ENCODE measurements at places on chromosomes 5 and 9.

GRCh38 chr9:4077499-4078102 lies 222.3 kb downstream of the GLIS3 start:
- peak; percentile 3 for DNase-seq

DNA sequence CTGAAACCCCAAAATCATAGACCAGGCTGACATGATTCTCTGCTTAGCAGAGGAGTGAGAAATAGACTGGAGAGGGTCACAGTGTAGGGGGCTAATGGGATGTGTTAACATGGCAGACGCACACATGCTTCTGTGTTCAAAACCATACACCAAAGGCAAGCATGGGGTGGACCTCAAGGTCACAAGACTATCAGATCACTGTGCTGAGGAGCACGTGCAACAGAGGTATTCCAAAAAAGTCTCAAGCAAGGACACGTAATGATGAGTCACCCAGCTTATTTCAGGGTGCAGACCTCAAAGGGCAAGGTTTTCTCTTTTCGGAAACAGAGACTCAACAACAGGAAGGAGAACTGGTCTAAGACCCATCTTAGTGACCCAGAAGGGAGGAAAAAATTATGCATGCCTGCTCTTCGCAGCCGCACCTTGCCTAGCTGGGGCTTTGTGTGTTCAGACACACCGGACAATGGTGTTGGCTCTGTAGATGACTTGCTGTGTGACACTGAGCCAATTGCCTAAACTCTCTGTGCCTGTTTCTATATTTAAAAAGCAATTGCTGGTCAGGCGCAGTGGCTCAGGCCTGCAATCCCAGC lies 20.3 kb downstream of the WHRN start:
- peak; percentile 16 for DNase-seq

GRCh38 chr9:30349526-30350513 lies 2034.6 kb upstream of the ACO1 start:
- DNase-seq, result no peak

DNA sequence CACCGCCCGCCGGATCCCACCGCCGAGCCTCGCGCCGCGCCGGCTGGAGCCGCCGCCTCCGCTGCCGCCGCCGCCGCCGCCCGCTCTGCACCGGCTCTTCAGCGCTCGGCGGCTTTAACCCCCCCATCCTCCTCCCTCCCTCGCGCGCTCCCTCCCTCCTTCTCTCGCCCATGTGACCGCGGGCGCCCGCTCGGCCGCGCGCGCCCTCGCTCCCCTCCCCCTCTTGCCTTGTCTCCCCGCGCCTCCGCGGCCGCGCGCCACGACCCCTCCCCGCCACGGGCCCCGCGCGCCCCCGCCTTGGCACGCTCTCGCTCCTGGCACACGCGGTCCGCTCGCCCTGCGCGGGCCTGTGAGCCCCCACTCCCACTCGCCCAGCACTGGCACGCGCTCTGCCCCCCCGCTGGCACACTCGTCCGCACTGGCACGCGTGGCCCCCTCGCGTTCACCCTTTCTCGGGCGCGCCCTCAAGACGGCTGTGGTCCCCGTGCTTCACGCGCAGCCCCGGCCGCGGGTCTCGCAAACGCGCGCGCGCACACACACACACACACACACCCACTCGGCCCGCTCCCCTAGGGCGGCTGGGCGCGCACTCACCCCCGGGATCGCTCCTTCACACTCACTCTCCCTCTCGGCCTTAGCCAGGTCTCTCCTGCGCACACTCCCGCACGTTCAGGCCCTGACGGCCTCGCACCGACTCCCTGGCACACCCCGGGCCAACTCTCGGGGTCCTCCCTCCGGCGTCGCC lies at the start of gene CNTFR:
CNTFR (minus strand) TSS at position 89 of the 745 bp plus-strand sequence. CDS start 20,743 bp downstream, outside the sequence.
- no peak for DNase-seq

- DNase-seq, result no peak
Observed at GRCh38 chr5:38672059-38672788, 115.8 kb upstream of the LIFR start.

DNA sequence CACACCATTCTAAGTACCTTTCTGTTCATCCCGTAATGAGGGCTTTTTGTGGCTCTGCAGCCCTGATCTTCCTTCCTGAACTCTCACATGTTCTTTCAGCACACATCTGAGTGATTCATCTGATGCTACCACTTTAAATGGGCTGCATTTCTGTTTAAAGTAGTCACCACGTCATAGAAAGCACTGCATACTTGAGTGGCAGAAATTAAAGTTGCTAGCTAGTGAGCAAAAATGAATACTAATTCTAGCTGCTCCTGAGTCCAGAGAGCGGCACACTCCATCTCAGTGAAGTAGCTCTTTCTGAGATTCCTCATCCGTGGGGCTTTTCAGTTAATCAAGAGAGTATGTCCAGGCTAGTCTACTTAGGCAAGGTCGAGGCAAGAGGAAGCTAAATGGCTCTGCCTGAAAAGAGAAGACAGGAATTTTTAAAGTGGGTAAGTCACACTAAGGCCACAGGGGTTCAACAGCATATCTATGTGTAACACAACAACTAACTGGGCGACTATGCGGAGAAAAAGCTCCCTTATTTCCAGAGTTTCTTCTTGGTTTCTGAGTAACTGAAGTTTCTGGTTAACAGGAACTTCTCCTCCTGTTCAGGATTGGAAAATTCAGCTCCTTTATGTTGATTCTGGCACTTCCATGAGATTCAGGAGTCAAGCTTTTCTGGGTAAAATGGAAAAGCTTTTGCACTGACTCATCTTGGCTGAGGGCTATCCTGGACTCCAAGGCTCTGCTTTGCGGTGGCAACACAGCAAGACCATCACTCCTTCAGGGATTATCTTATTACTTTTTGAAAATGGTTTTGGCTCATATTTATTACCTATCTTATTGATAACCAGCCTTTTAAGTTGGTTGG lies 109.5 kb downstream of the TAF11L14 start:
- no peak for DNase-seq

- DNase-seq, result no peak
Observed at GRCh38 chr5:17215361-17215760, 2.1 kb upstream of the BASP1 start.

- no peak for DNase-seq
Observed at GRCh38 chr5:56596155-56596554, 219.2 kb upstream of the MAP3K1 start.

GRCh38 chr5:142492781-142493281 lies 168.0 kb upstream of the SPRY4 start:
- DNase-seq, result no peak

- DNase-seq, result no peak
Observed at GRCh38 chr5:111360173-111360572, 136.0 kb downstream of the CAMK4 start.

GRCh38 chr5:162209005-162209605 lies 141.5 kb downstream of the GABRG2 start:
- DNase-seq, result no peak

DNA sequence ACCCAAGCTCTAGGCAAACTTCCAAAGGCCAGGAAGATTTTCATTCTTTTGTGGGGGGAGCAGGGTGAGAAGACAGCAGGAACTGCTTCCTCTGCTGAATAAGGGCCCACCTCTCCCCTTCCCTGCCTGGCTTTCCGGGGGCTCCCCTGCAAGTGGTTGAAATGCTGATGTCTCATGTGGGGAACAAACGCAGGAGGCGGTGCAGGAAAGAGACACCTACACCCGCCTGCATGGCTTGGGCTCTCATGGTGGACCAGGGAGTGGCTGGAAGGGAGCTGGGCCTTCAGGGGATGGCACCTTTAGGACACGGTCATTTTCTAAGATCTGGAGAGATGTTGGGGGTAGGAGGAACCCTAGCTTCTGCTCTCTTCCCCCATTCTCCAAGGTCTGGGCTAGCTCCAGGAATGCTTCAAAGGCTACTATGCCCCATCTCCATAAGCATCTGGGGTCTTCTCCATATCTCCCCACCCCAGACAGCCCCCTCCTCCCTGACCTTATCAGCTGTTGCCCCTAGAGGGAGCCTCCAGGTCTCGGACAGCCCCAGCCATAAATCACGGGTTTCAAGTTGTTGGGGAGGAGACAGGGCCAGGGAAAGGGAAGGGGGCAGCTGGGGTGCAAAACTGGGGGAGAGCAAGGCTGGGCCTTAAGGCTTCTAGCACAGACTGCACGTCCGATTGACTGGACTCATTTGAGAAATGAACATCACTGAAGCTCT lies 76.6 kb downstream of the PSD2 start:
- DNase-seq, result no peak

- DNase-seq, result no peak
Observed at GRCh38 chr9:97970165-97970564, 13.0 kb upstream of the ANP32B start.

- DNase-seq, result no peak
Observed at GRCh38 chr5:168286386-168286785, 5.1 kb upstream of the WWC1 start.

GRCh38 chr5:78726003-78726402 lies 77.4 kb upstream of the LHFPL2 start:
- DNase-seq, result no peak

- DNase-seq, result no peak
Observed at GRCh38 chr5:50855001-50855400, 188.6 kb downstream of the PARP8 start.

DNA sequence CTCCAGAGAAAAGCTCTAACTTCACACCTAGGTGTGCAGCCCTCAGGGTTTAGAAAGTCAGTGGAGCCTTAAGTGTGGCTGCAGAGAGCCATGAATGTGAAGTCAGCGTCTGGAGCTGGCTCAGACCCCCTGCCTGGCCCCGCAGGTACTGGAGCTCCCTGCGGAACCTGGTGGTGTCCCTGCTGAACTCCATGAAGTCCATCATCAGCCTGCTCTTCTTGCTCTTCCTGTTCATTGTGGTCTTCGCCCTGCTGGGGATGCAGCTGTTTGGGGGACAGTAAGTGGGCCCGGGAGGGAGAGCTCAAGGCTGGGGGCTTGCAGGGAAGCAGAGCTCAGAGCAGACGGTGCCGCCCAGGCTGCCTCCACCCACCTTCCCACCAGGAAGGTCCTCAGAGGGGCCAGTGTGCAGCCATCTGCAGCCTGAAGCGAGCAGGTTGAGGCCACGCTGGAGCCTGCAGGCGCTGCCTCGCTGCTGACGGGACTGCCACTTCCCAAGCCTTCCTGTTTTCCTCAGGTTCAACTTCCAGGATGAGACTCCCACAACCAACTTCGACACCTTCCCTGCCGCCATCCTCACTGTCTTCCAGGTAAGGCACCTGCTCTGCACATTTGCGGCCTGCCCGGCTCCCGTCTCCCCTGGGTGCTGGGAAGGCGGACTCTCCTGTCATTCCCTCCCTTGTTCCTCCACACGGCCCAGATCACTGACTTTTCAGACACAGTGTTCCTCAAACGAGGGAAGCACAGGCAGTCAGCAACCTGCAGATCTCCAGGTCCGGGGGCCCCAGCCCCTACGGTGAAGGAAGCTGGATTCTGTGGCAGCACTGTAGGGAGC lies 108.9 kb downstream of the CACNA1B start:
- DNase-seq, result no peak

- no peak for DNase-seq
Observed at GRCh38 chr5:171453056-171453725, 33.7 kb downstream of the FGF18 start.

GRCh38 chr9:38194870-38195269 lies 125.8 kb upstream of the SHB start:
- DNase-seq, result no peak

DNA sequence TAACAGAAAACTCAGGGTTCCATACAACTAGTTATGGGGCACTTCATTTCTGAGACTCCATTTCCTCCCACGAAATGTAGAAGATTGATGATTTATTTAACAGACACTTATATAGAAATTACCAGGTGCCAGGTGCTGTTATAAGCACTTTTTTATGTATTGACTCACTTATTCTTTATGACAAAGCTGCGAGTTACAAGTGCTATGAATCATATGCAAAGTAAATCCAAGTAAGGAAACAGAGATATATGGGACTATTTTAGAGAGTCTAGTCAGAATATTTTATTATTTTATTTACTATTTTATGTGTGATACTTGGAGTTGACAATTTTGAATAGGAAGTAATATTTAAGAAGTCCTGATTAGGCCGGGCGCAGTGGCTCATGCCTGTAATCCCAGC lies 822.8 kb upstream of the C9orf72 start:
- no peak for DNase-seq

DNA sequence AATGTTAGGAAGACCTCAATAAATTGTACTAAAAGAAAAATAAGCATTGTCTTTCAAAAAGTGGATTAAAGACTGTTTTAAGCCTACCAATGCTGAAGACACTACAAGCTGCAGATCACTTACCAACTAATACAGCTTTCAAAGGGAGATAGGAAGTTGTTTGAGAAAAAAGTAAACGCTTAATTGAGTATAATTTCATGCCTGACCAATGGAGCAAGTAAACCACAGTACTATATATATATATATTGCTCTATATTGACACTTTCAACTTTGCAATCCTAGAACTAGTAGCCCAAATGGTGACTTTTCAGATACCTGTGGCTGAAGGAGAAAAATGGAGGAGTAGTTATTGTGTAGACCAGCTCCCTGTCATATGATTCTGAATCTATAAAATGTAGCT lies 85.7 kb downstream of the FREM1 start:
- no peak for DNase-seq

GRCh38 chr9:114395334-114395617 lies 7.5 kb upstream of the AKNA start:
- DNase-seq, result no peak

Measured in activated T-helper 9 cell treated with anti-CD3 and anti-CD28 coated beads, Interleukin-2, amount 50 U/mL, for 16 hours (primary cell).